ENCODE measurements at places on chromosomes 11 and 22.

DNA sequence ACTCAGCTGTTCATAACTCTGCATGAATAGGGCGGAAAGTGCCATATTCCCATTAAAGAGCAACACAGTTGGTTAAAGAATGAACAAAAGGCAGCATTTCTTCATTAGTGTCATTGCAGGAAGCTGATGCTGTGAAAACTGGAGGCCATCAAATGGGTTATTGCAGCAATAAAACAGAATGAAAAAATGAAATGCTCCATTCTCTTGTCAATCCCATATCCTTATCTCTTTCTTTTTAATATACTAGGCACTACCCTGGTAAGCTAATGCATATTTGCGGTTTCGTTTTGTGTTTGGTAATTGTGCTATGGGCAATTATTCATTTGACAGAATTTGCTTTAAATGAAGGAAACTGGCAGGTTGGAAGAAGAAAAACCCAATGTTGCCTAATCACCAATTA lies 25.3 kb downstream of the C11orf71 start:
- no peak for DNase-seq

DNA sequence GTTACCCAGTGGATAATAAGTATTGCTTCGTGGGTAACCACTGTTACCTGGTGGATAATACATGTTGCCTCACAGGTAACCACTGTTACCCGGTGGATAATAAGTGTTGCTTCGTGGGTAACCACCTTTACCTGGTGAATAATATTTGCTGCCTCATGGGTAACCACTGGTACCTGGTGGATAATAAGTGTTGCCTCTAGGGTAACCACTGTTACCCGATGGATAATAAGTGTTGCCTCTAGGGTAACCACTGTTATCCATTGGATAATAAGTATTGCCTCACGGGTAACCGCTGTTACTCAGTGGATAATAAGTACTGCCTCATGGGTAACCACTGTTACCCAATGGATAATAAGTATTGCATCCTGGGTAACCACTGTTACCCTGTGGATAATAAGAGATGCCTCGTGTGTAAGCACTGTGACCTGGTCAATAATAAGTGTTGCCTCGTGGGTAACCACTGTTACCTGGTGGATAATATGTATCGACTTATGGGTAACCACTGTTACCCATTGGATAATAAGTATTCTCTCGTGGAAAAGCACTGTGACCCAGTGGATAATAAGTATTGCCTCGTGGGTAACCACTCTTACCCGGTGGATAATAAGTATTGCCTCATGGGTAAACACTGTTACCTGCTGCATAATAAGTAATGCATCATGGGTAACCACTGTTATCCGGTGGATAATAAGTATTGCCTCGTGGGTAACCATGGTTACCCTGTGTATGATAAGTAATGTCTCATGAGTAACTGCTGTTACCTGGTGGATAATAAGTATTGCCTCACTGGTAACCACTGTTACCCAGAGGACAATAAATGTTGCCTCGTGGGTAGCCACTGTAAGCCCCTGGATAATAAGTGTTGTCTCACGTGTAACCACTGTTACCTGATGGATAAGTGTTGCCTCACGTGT lies 20.1 kb upstream of the NXPE4 start:
- no peak for DNase-seq

GRCh38 chr11:65355013-65355775 lies 643 bp downstream of the TIGD3 start:
- peak; percentile 33 for DNase-seq

DNA sequence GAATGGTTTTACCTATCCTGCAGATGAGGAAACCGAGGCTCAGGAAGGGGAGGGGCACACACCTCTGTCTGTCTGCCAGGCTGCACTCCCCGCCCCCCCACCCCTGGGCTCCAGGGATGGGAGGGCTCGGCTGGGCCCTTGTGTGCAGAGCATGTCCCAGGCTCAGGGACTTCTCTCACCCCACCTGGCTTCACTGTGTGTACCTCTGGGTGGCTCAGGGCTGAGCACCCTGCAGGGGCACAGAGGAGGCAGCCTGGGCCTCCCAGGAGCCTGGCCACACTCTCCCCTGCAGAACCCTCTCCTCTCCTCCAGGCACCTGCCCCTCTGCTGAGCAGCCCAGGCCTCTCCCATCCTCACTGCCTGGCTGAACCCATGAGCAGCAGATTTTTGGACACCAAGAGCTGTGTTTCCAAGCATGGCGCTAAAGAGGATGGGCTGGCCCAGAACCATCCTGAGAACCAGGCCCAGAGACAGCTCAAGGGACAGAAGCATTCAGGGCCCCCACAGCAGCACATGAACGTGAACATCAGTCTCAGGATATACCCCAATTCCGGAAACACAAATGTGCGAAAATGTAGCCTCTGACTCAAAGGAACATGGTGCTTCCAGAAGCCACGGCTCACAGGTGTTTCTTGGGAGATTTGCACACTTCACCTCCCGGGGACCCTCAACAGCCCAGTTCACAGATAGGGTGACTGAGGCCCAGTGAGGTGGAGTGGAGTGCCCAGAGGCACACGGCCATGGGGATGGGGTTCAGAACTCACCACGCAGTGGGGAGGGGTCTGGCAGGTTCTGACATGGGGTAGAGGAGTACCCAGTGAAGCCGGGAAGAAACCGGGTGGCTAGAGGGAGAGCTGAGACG lies 10.5 kb downstream of the EMID1 start:
- no peak for DNase-seq

DNA sequence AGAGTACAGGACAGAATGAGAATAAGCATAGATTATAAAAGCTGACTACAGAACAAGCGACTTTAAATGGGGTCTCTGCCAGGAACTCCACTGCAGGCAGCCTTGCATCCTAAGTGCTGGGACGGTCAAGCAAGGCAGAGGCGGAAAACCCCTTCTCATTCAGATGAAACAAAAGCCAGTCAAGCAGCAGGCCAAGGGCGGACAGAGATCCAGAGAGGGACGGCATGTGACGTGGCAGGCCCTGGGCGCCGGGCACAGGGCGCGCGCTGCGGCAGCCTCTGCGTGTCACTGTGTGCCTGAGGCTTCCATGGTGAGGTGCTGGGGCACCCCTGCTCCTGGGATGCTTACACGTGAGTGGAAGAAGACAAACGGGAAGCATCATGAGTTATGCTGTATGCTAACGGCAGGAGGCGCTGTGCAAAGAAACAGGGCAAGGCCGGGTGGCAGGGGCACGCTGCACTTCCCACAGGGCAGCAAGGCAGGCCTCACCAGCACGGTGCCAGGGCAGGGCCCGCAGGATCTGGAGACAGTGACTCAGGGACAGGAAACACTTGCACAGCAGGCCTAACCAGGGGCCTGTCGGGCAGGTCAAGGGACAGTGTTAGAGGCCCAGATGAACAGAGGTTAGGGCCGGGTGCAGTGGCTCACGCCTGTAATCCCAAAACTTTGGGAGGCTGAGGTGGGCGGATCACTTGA lies 6.2 kb downstream of the TOLLIP start:
- DNase-seq: no peak

- DNase-seq: no peak
Observed at GRCh38 chr11:87976009-87976408, 199.2 kb downstream of the RAB38 start.

- DNase-seq: peak; percentile 7
Observed at GRCh38 chr11:72375241-72375960, 58.9 kb downstream of the CLPB start.

DNA sequence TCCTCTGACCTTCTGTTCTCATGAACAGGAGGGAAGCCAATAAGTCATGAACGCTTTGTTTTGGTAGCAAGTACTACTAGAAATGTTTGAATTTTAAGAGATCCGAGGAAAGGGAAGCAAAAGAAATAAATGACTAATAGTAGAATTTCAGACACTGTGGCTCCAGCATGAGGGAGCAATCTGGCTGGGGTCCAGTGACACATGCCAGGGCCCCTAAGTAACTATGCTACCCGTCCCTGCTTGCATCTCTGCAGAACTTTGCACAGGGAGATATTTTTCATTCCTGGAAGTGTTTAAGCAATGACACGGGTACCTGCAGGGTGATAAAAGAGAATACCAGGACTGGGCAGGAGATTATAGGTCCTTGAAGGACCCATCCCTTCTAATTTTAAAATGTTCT lies 7.3 kb upstream of the ADAMTS8 start:
- DNase-seq: no peak

- no peak for DNase-seq
Observed at GRCh38 chr22:18114495-18114894, 3.9 kb downstream of the TUBA8 start.

DNA sequence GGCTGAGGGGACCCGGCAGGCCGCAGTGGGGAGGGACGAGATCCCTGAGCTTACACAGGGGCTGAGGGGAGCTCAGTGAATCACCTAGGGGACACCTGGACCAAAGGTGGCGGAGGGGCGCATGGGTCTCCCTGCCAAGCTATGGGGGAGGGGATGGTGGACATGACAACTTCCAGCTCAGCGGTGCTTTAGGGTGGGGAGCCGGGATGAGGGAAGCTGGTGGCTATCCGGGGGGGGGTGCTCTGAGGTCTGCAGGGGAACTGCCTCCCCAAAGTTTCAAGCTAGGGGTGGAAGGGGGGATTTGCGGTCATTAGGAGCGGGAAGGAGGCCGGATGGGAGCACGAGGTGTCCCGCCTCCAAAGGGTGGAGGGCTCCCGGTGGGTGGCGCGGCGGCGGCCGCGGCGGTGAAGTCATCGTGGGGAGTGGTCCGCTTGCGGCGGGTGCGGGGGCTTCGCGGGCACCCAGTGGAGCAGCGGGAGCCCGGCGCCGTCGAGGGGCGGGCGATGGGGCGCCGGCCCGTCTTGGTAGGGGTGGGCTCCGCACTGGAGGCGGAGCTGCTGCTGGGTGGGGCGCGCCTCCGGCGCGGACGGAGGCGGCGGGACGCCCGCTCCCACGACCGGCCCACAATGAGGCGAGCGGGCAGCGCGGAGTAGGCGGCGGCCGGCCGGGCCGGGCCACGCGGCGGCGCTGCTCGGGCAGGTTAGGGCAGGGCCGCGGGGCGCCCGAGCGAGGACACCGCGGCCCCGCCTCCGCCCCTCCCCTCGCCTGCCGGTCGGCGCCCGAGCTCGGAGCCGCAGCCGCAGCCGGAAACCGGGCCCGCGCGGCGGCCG lies at the start of gene MICALL1:
Gene MICALL1, plus strand, starts transcription at position 764 of the 830 bp plus-strand sequence. CDS start 126 bp downstream, outside the sequence.
- DNase-seq: no peak

- no peak for DNase-seq
Observed at GRCh38 chr11:119995730-119996491, 142.0 kb downstream of the TRIM29 start.

GRCh38 chr11:35619855-35620640 lies 1.8 kb downstream of the FJX1 start:
- DNase-seq: peak; percentile 25

DNA sequence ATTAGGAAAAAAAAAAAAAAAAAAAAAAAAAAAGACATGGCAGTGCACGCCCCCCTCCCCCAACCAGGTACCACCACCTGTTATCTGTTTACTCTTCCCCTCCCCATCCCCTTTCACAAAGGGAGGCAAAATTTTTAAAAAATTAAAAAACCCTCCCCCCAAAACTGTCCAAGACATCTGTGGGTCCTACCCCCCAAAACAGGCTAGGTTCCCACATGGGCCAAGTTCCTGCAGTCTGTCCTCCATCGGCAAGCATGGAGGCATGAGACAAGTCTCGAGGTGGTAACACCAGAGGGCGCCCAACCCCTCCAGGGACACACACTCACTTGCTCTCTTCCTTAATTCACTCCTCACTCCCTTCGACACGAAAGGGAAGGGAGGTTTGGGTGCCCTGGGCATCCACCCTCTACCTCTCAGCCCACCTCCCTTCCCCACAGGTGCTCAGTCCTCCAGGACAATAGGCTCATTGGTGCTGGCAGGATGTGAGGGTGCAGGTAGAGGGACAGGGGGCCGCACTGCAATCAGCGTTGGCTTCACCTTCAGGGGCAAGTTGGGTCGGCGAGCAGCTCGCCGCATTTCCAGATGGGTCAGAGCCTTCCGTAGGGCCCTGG lies 2.2 kb upstream of the TUT1 start:
- peak; percentile 33 for DNase-seq

DNA sequence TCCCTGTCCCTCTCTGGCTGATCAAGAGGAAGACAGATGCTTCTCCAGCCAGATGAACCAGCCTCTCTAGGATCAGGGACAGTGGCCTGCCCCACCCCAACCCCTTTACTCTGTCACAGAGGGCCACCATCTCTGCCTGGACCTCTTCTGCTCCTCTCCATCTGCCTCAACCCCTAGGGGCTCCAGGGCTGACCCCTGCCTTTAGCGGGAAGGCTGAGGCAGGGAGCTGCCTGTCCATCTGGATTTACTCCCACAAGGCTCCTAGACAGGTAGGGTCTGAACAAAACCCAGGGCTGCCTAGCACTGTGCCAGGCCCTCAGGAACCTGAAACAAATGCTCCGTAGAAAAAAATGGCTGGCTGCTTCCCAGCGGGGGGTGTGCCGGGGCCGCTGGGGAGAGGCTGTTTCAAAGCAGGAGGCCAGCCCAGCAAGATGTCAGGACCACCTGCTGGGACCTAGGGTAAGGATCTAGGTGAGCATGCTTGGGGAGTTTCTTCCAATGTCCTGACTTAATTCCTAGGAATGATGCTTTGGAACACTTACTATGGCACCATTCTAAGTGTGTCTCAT lies 3.2 kb downstream of the CHST1 start:
- DNase-seq: no peak

GRCh38 chr11:120306519-120307242 lies 18.4 kb upstream of the TLCD5 start:
- DNase-seq: no peak

- DNase-seq: no peak
Observed at GRCh38 chr11:75570559-75571139, 8.6 kb downstream of the SERPINH1 start.

DNA sequence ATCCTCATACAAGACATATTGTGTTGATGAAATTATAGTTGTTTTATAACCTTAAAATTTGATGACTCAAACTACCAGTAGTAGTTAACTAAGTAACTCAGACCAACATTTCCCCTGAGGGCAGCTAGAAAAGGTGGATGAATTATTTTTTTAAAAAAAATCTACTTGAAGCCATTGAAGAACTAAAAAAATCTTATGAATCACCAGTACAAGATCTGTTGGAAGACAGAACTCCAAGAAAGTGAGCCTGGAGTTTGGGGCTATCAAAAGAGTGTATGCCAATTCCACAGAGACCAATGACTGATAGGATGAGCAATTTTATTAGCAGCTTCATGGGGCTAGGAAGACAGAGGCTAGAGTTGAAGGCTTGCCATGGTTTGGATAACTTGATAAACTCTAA lies 72.4 kb downstream of the CYP2R1 start:
- DNase-seq: no peak

DNA sequence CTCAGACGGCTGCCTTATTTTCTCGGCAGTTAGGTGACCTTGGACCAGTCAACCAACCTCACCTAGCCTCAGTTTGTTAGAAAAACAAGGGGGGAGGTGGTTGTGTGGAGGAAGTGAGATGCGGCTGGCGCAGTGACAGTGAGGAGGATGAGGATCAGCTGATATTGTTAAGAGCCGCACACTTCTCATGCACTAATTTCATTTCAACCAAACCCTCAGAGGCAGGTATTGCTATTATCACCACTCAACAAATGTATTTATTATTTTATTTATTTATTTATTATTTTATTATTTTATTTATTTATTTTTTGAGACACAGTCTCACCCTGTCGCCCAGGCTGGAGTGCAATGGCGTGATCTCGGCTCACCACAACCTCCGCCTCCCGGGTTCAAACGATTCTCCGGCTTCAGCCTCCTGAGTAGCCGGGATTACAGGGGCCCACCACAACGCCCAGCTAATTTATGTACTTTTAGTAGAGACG lies 2.1 kb downstream of the LGALS1 start:
- no peak for DNase-seq

GRCh38 chr11:72014761-72015320 lies 16.1 kb downstream of the IL18BP start:
- DNase-seq: no peak

All from NCI-H1694 (cell line).